ENCODE measurements at places on chromosomes 3 and 15.

GRCh38 chr3:20683910-20684309 is 497.9 kb upstream of the SGO1 start:
- DNase-seq = no peak
- H3K4me1 ChIP-seq = no peaks in the 10 kb centered on the region
- H3K36me3 ChIP-seq = no peaks in the 10 kb centered on the region
- H3K27me3 ChIP-seq = no peaks in the 10 kb centered on the region
- H3K27ac ChIP-seq = no peak overlapping the region
- no peak overlapping the region for H3K4me3 ChIP-seq

GRCh38 chr3:72232777-72233176 is 447.8 kb upstream of the PROK2 start:
- no peaks in the 10 kb centered on the region for H3K4me1 ChIP-seq
- no peak for DNase-seq
- H3K27me3 ChIP-seq = no peaks in the 10 kb centered on the region
- H3K36me3 ChIP-seq = no peaks in the 10 kb centered on the region

DNA sequence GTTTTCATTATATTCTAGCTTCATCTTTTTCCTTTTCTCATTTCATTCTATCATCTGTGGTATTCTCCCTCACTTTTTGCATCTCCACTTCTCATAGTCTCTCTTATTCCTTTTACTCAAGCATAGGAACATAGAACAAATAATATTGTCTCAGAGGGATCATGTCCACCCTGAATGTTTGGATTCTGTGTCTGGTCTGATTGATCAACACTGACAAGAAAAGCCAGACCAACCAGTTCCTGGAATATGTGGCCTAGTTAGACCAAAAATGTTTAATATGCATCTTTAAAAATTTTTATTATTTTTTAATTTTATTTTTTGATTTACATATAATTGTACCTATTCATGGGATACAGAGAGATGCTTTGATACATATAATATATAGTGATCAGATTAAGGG is 212.0 kb upstream of the ALCAM start:
- no peaks in the 10 kb centered on the region for H3K36me3 ChIP-seq
- no peak for DNase-seq
- no peaks in the 10 kb centered on the region for H3K27me3 ChIP-seq
- H3K4me3 ChIP-seq = no peak overlapping the region
- H3K4me1 ChIP-seq = no peaks in the 10 kb centered on the region

DNA sequence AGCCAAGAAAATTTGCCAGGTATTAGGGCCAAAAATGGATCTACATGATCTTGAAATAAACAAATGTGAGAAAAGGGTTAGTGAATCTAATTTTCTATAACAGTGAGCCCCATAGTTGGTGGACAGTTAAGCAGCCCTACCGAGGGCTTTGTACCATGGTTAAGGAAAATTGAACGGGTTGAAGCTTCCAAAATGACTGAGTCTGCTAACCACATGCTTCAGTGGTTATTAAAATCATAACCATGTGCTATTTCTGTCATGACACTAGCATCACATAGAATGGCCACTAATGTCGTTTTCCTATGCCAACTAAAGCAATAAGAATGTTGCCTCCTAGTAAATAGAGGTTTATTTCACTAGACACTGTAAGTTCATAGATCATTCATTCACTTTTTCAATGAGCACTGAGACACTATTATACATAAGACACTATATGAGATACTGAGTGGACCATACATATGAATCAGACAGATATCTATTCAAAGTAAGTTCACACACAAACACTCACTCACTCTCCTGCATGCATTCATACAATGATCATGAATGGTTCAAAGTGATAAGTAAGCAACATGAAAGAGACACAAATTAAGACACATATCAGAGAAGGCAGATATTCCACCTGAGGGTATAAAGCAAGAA is 4.3 kb downstream of the SST start:
- DNase-seq = no peak
- no peaks in the 10 kb centered on the region for H3K36me3 ChIP-seq
- H3K4me1 ChIP-seq = no peaks in the 10 kb centered on the region
- H3K27ac ChIP-seq = no peak overlapping the region
- H3K27me3 ChIP-seq = no peaks in the 10 kb centered on the region

DNA sequence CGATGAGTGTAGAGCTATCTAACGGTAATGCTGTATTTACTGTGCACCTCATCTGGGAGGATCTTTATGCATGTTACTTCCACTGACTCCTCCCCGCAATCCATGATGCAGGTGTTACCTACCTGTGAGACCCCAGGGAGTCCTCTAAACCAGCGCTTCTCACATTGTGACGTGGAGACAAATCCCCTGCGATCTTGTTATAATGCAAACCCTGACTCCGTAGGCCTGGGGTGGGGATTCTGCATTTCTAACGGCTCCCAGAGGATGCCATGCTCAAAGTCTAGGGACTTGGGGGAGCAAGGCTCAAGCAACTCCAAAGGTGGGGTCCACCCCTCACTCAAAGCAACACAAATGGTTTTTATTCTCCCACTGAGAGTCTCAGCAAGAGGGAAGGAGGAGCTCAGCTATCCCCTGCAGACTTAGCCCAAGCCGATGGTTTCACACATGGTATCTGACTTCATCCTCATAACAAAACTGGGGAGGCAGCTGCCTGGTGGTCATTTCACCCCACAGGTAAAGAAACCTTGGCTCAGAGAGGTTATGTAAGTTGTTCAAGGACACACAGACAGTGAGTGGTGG is 63.6 kb downstream of the PCSK6 start:
- no peak overlapping the region for H3K27ac ChIP-seq
- DNase-seq = no peak
- no peaks in the 10 kb centered on the region for H3K4me1 ChIP-seq
- no peaks in the 10 kb centered on the region for H3K27me3 ChIP-seq

DNA sequence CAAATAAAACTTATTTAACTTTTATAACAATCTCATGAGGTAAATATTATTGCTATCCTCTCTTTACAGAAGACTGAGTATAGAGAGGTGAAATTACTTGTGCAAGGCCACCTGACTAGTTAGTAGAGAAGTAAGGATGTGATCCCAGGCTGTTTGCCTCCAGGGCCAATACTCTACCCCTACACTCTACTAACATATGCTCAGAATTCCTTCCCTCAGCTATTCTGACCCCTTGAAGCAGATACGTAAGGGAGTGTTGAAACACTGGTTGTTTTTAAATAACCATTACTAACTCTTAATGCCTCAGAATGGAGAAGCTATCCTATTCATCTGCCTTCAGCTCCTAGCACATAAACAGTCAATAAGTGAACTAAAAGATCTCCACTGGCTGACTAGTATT is 24.1 kb downstream of the CSTA start:
- no peaks in the 10 kb centered on the region for H3K27me3 ChIP-seq
- no peak overlapping the region for H3K27ac ChIP-seq
- H3K36me3 ChIP-seq = no peaks in the 10 kb centered on the region
- H3K4me1 ChIP-seq = no peaks in the 10 kb centered on the region
- no peak for DNase-seq

DNA sequence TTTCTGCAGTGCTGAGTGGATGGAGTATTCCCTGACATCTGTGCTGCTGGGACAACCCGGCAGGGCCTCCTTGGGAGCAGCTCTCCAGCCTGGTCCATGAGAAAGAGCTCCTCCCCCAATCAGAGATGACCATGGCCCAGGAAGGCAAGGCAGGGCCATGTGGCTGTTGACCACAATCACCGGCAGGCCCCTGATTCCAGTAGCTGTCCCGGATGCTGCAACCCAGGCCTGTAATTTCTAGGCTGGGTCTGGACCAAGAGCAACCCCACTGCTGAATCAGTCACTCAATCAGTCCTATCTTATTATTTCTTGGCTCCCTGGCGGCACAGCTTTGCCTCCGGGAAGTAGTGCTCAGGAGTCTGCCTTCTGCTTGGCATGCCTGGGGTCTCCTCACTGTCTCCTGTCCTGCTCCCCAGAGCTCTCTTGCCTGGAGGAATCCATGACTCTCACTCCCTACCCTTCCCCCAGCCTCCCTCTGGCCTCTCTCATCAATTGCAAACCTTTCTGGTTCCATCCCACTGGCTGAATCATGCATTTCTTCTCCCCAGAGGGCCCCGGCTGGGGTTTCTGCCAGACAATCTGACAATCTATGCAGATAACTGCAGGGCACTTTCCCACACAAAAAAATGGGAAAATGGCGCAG is 32.6 kb upstream of the ITGA11 start:
- H3K27me3 ChIP-seq = no peaks in the 10 kb centered on the region
- no peaks in the 10 kb centered on the region for H3K36me3 ChIP-seq
- H3K4me1 ChIP-seq = no peaks in the 10 kb centered on the region
- no peak overlapping the region for H3K27ac ChIP-seq
- H3K4me3 ChIP-seq = no peak overlapping the region

DNA sequence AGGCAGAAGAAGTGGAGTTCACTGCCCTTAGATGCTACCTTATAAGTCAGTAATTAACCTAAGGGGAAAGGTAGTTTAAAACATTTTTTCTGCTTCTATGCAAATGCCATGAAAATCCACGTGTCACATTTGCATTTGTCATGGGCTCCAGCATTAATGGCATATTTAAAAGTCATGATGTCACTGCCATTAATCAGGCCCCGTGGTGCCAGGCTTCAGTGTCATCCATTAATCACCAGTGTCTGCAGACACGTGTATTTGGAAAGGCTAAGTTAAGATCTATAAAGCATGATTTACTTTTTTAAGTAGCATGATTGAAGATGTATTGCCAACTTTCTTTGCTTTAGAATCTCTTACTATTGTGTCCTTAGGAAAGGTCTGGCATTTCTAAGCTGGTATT is 857.8 kb downstream of the TUSC7 start:
- H3K4me1 ChIP-seq = no peaks in the 10 kb centered on the region

- H3K27me3 ChIP-seq = no peaks in the 10 kb centered on the region
- DNase-seq = no peak
- no peak overlapping the region for H3K4me3 ChIP-seq
- H3K27ac ChIP-seq = peak overlapping the region; percentile 91
- H3K36me3 ChIP-seq = no peaks in the 10 kb centered on the region
Measured at GRCh38 chr3:4985330-4986174, 6.3 kb downstream of the BHLHE40 start.
